ENCODE measurements at places on chromosomes 11 and 22.

DNA sequence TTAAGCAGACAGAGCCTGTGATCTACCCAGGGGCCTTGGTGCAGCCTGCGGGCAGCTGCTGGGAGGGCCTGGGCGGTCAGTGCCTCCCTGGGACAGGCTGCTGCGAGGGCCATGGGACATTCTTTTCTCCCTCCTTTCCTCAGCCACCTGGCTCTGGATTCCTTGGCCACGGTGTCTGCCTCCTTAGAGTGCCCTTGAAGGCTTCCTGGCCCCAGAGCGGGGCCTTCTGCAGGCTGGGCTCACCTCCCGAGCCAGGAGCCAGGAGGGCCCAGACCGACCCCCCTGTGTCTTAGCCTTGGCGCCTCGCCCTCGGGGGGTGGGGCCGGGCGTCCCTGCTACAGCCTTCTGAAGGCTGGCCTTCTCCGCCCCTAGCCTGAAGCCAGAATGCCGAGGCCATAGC lies 231.2 kb downstream of the TBC1D22A start:
- no peak for DNase-seq

DNA sequence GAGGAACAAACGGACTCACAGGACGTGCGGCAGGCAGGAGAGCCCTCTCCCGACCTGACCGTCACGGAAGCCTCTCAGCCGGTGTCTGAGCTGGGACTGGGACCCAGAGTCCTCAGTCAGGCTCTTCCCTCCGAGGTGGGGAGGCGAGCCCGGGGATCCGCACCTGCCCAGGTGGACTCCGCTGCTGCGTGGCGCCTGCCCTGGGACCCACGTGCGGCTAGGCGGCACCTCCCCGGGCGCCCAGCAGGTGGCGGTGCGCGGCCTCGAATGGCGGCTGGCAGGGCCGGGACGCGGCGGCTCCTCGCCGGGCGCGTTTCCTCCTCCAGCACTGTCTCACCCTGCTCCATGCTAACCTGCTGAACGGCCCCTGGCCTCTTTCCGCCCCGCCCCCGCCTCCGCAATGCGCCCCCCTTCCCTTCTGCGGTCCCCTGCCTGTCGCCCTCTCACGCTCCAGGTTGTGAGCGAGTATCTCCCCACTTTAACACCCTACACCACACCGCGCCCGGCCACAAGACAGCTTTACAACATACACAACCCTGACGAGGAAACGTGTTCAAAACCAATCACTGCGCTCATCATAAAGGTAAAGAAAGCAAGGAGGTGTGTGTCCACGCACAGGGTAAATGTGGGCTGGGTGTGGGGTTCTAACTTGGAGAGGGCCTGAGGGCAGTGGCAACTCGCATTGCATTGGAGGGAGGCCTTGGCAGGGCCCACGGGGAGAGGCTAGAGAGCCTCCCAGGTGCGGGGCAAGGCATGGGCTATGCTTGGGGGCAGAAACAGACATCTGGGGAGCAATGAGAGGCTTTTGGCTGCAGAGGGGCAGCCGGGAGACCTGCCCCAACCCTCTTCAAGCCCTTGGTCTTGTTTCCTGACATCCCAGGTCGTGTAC lies 25.9 kb upstream of the ATXN10 start:
- DNase-seq: peak; percentile 73

DNA sequence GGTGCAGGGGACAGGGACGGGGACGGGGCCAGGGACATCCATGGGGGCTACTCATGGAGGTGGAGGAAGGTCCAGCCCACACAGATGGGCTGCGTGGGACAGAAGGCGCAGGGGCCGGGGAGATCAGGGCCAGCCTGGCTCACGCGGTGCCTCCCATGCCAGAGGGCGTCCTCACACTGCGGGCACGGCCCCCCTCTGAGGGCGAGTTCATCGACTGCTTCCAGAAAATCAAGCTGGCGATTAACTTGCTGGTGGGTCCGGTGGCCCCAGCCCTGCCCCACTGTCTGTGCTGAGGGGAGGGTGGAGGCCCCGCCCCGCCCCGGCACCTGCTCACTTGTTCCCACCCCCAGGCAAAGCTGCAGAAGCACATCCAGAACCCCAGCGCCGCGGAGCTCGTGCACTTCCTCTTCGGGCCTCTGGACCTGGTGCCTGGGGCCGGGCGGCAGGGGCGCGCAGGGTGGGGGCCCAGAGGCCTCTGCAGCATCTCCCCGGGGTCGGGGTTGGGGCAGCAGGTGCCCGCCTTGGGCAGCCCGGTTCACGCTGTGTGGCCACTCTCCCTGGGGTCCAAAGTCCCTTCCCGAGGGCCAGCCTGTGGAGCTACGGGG lies 15.8 kb downstream of the EPS8L2 start:
- no peak for DNase-seq

GRCh38 chr11:72091292-72091691 lies 10.6 kb downstream of the LRRC51 start:
- DNase-seq: peak; percentile 49

DNA sequence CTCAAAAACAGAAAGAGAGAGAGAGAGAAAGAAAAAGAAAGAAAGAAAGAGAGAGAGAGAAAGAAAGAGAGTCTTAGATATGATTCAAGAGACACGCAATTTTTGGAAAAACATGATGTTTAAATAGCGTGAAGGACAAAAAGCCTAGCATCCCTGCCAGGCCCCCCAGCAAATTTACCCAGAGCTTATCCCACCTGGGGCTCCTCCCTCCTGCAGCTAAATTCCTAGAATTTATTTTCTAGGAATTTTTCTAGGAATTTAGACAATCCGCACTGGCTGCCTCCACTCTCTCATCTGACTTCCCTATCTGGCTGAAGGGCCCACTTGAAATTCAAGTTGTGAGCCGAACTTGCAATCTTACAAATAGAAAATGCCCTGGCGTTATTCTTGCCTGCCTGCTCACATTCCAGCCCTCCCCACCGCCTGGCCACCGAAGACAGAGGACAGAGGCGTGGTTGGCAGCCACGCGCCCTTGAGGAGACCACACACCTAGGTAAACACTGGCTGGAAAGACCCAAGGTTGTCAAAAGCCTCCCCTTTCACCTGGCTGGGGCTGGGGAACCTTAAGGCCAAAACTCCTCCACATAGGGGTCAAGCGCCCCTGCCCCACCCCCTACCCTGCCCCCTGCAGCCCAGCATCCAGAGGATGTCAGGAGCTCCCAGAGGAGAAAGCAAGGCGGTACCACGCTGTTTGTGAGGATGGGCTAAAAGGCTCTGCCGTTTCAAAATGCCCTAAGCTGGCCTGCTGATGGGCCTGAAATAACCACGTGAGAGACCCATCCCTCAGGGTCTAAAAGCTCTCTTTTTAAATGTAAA lies 42.2 kb downstream of the AHNAK start:
- DNase-seq: no peak

DNA sequence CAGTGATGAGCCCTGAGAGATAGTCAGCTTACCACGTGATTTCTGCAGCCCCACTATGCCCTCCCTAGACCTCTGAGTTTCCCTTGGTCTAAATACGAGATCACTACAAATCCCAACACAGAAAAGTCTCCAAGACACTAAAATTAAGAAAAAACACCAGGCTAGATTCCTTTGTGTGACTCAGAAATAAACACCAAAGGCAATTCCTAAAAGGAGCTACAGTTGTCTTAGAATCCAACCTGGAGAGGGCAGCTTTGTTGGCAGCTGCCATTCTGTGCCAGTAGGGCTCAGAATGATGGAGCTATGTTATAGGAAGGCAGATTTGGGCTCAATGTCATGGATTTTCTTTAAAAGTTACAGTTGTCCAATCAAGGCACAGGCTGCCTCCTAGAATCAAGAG lies 37.1 kb upstream of the HMGXB4 start:
- DNase-seq: no peak

DNA sequence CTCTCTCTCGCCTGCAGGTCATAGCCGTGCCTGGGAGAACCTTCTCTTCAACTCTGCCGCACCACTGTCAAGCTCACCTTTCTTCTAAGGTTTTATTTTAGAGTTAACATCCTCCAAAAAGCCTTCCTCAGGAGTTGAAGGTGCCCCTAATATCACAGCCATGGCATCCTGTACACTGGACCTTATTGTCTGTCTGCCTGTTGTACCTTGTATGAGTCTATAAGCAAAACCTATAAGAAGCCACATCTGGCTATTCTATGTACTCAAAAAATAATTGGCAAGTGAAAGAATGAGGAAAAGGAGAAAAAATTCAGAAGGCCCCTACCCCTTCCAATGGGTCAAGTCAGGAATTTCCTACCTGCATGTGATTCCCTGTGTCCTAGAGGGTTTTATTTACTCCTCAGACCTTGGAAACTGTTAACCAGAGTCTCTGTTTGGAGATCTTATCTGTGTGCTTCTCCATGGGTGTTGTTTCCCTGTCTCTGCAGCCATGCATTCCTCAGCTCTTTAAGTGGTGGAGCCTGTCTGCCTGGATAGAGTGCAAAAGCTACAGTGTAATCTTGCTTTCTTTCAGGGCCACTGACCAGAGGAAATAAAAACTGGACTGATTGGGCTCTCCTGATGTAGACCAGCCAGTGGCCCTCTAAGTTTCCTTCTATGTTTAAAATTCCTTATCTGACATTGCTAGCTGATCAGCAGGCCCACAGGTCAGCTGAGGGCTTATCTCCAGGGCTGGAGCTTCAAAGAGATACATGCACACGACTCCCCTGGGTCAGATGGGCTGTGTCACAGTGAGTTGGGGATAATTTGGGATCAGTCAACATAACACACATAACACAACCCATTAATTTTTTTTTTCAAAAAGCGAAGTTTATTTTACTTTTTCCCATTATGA lies 37.6 kb upstream of the TMEM135 start:
- no peak for DNase-seq

DNA sequence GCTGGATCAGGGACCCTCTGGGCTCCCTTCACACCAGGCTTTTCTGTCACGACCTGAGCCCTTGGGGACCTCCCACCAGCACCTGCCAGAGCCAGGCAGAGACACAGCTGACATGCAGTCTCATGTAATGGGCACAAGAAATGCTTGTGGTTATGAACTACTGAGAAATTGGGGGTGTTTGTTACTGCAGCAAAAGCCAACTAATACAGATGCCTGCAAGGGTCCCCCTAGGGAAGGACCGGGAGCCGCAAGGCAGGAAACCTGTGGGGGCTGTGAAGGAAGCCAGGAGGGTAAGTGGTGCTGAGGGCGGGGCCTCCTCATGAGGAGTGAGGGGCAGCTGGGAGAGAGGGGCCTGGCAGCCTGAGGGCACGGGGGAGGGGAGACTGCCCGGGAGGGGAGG lies 16.6 kb downstream of the WNT11 start:
- DNase-seq: no peak

GRCh38 chr22:46675938-46676337 lies 55.8 kb downstream of the GRAMD4 start:
- no peak for DNase-seq

DNA sequence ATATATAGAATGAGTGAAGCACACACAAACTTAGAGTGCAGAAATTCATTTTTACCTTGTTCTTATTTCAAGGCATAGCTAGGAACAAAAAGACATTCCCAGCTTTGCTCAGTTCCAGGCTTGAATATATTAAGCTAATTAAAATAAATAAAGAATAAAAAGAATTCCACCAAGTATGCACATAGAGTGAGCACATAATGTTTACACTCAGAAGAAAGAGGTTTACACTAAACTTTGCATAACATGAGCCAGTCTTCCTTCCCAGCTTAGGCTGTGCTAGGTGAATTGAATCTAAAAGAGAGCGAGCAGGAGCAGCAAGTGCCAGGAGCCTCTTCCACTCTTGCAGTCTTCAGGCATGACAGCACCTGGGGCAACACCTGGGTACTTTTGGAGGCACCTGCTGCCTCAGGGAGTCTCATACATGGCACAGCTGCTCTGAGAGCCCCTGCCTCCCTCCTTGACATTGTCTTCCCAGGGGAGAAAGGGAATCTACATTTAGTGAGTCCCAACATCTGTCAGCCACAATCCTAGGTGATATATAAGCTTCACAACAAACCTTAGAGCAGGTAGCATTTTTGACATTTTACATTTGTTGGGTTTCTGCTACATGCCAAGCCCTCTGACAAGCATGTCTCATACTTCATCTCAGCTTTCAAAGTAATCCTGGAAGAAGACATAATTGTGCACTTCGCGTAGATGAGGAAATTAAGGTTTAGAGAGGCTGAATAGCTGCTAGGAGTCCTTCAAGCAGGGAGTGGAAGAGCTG lies 732.7 kb upstream of the TENM4 start:
- no peak for DNase-seq

GRCh38 chr11:92131289-92131865 lies 93.2 kb upstream of the FAT3 start:
- DNase-seq: no peak

DNA sequence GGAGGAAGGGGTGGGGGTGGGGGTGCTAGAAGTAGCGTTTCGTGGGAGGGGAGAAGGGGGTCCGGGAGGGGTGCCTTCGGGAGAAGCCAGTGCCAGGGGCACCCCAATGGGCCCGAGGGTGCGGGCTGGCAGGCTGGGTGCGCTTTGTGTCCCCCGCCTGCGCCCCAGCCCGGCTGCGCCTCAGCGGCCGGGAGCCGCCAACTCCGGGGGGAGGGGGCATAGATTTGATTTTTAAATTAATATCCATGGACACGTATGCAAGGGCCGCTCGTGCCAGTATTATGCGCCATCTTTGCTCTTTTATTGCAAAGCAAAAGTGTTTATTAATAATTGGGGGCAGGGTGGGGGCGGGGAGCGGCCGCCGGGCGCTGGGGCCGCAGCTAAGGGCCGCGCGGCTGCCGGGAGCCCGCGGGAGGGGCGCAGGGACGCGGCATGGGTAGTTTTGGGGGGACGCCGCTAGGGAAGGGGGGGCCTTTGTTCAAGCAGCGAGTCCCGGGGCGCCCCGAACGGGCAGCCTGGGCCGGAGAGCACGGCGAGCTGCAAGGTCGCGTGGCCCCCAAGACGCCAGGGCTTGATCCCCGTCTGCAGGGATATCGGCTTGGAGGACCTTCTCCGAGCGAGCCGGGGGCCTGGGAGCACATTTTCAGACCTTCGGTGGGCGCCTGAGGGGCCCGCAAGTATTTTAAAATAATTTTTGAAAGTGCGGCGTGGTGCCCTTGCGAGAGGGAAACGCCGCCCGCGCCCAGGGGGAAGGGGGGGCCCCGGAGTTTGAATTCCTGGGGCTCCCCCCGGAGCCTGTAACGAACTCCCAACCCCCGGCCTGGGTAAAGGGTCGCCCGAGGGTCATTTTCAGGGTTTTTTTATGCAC lies 959 bp downstream of the CCND1 start:
- DNase-seq: no peak

DNA sequence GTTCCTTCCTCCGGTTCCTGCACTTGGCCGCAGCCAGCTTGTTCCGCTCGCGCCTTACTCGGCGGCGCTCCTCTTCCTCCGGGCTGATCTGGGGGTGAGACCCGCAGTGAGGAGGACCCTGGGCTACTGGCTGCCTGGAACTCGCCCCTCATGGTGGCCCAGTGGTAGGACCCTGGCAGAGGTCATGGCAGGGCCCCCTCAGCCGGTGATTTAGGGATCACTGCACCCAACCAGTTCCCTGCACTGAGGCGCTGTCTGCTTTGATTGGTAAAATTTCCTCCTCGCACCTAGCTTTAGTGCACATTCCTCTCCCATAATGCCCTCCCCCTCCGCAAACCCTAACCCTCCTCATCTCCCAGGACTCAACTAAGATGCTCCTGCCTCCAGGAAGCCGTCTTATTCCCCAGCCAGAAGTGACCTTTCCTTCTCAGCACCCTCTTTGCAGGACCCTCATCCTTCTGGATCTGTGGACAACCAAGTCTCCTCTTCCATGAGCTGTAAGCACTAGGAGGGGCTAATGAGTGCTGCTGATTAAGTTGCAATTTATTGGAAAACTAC lies 3.6 kb downstream of the CCDC85B start:
- no peak for DNase-seq

Measured in activated T-cell treated with anti-CD3 and anti-CD28 coated beads for 24 hours (primary cell).